ENCODE measurements at places on chromosomes 2 and 18. TPM values are rescaled to one million over a fixed set of nuclear protein-coding genes. Genes with fewer than 3 reads are reported as not detected.

C2orf76 gene
- total RNA-seq: 10.0 TPM

ZC3H6 gene
- 9.0 TPM for total RNA-seq

TP53I3 gene
- total RNA-seq: 0.91 TPM

LAMA3 gene
- not detected for total RNA-seq

AQP12A gene
- not detected for total RNA-seq

Measured in T-helper 1 cell treated with Interleukin-12 subunit alpha and Interleukin-12 subunit beta and Interleukin-4 antibody, amounts not matched to agents 30 ng/mL and 1 ng/mL, for 36 hours (primary cell).